ENCODE measurements at places on chromosomes 5 and 9.

DNA sequence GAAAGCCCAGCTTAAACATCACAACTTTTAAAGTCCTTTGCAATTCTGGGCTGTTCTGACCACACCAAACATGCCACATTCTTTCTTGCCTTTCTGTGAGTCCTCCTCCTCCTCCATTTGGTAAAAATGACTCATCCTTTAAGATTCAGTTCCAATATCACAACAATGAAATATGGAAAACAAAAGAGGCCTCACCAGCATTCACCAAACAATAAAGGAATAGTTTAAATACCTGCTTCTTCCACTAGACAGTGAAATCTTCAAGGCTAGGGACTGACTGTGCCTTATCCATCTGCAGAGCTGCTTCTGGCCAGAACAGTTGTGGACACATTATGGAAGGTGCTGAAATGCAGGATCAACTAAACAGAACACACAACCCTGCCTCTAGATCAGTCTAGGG, 36.0 kb downstream of the NR6A1 start:
- peak; percentile 50 for DNase-seq

DNA sequence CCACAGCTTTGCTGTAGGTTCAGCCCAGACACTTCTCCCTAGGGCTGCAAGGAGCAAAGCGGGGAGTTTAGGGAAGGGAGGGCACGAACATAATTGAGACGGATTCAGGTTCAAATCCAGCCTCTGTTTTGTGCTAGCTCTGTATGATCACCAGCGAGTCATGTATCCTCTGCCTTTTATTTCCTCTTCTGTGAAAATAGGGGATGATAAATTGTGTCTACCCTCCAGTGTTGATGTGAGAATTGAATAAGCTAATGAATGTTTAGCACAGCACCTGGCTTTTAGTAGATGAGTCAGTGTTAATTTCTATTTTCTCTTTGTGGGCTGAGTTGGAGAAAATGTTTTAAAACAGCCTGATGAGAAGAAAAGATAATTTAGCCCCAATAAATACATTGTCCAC, 6.2 kb downstream of the MLANA start:
- DNase-seq: no peak

DNA sequence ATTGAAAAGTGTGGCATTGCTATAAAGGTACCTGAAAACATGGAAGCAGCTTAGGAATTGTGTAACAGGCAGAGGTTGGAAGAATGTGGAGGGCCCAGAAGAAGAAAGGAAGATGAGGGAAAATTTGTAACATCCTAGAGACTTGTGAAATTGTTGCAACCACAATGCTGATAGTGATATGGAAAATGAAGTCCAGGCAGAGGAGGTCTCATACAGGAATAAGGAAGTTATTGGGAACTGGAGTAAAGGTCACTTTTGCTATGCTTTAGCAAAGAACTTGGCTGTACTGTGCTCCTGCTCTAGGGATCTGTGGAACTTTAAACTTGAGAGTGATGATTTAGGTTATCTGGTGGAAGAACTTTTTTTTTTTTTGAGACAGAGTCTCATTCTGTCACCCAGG, 43.5 kb downstream of the PTPDC1 start:
- no peak for DNase-seq

GRCh38 chr5:141623186-141623585, 4.4 kb upstream of the DIAPH1 start:
- DNase-seq: no peak

Measured in HCEC 1CT (cell line).